Stimulated activated CD4-positive, alpha-beta T cell treated with anti-CD3 and anti-CD28 coated beads, TNF-alpha, amount 100 ng/mL, for 1 hour (primary cell): ENCODE measurements at places on chromosomes 7 and 10.
A peak's percentile ranks its signal among the peaks of the same experiment; 100 is the strongest.

- no peak for DNase-seq
Measured at GRCh38 chr10:60964257-60965235, 20.6 kb upstream of the RHOBTB1 start.

DNA sequence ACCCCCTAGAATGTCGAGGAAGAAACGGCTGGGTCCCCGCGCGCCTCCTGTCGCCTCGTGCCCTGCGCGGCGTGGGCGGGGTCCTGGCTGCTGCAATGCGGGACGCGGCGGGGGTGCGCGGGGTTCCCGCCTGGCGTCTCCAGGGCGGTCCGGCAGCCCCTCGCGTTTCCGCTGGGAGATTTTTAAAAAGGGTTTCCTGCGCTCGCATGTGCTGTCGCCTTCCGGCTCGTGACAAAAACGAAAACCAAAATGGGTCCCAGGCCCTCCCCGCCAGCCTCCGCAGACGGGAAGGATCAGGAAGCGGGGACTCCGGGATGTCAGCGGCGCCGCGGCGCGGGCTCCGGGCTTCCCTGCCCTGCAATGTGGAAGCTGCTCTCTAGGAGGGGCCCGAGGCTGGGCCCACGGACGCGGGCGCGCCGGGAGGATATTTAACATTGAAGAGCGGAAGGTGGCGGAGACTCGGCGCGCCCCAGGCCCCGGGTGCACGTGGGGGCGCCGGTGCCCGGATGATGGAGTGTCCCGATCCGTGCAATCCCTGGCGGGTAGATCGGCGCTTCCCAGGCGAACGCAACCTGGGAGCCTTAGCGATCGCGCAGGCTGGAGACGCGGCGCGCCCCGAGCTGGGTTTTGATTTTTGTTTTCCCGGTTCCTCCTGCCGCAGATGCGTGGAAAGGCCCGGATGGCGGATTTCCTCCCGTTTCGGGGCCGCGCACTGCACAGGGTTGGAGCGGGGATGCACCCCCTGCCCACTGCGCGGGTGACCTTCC is 1.0 kb downstream of the PFKP start:
- DNase-seq: peak; percentile 58

GRCh38 chr10:91980319-91980718 is 56.7 kb downstream of the BTAF1 start:
- DNase-seq: no peak

GRCh38 chr7:11492307-11492706 is 339.7 kb downstream of the THSD7A start:
- DNase-seq: no peak

GRCh38 chr10:11631291-11631690 is 19.8 kb upstream of the USP6NL start:
- no peak for DNase-seq

- DNase-seq: no peak
Measured at GRCh38 chr10:16832351-16833080, 15.3 kb upstream of the RSU1 start.

- DNase-seq: no peak
Measured at GRCh38 chr7:152640829-152641228, 35.1 kb downstream of the XRCC2 start.

DNA sequence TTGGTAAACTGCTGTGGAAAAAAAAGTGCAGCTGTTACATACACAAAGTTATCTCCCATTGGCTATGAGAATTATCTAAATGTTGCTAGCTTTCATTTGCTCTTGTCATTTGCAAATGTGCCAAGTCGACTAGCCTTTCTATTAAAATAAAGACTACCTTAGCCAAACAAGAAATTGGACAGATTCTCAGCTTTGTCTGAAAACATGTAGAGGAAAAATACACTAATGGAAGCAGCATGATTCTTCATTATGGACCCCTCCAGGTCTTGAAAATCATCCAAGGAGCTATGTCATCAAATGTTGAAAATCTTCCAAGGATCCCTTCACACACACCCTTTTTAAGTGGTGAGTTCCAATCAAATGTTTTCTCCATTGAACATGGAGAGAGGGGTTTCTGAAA is 237.7 kb downstream of the ETV1 start:
- DNase-seq: no peak

DNA sequence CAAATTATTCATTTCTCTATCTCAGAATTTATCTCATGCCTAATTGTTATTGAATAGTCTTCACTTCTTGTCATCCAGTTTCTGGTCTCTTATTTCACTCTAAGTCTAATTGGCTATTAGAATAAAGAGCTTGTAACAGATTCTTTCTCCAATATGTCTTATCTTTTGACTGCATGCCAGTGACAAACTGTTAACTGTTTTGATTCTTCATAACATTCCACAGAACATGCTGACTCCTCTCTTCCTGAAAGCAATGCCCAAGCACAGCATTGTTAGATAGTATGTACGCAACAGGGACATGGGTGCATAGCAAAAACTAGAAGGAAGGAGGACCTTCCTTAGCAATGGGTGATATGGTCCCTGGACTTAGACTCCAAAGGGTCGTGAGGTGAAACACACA is 65.4 kb downstream of the TRUB1 start:
- DNase-seq: no peak

DNA sequence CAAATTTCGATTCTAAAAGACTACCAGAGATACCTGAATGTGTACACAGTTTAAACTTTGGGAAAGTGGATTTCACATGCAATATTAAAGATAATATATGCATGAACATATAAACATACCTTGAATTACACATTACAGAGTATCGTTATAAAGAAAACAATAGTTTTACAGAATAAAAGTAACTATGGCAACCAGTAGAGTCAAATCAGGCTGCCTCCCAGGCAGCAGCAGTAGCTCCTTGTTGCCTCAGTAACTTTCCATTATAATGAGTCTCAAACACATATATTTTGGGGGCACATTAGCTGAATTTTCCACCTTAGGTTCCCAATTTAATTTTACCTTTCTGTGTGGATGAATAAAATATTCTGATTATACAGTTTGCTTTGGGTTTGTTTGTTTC is 164.4 kb upstream of the FEZF1 start:
- no peak for DNase-seq

DNA sequence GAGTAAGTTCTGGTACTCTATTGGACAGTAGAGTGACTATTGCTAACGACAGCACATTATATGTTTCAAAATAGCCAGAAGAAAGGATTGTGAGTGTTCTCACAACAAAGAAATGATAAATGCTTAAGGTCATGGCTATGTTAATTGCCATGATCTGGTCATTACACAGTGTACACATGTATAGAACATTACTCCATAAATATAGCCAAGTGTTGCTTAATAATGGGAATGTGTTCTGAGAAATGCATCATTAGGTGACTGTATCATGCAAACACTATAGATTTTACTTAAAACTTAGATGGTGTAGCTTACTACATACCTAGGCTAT is 19.6 kb downstream of the EPC1 start:
- no peak for DNase-seq
